ENCODE measurements at places on chromosomes 4 and X. TPM values are rescaled to one million over a fixed set of nuclear protein-coding genes. Genes with fewer than 3 reads are reported as not detected.

GRCh38 chrX:115689931-115690330 is 129.0 kb downstream of the PLS3 start:
- no peaks in the 10 kb centered on the region for H3K27me3 ChIP-seq
- H3K36me3 ChIP-seq = no peaks in the 10 kb centered on the region
- no peaks in the 10 kb centered on the region for H3K4me1 ChIP-seq
- DNase-seq = no peak
- no peak overlapping the region for H3K27ac ChIP-seq

DNA sequence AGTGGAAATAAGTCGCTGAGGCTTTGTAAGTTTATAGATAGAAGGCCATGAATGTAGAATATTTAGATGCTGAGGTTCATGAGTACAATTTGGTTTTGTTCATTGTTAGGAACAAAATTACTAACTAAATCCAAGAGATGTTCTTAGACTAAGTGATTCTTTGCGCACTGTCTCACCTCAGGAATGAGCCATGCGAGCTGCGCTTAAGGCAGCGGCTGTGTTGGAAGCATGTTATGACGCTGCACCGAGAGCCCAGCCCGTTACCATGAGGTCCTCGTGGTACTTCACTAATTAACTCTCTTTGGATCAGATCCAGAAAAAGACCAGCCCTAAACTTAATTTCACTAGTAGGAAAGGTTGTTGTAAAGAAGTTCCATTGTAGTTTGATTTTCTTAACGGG is 166.2 kb downstream of the RAPGEF2 start:
- no peaks in the 10 kb centered on the region for H3K4me1 ChIP-seq
- H3K4me3 ChIP-seq = no peak overlapping the region
- no peak for DNase-seq

DNA sequence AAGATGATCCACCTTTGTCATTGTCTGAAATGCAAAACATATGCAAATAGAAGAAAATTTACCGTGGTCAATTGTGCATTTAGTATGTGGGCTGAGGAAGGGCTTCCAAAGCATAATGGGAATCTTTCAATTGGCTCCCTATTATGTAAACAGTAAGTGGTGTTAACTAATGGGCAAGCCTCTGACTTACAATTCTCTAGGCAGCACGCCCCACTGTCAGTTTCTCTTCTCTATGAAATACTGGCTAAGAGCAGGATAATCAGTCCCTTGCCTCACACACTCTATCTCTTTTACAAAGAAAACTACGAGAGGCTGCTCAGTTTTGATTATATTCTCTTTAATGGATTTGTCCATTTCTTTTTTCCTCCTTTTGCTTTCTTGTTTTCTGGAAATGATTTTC is 1272.6 kb downstream of the PCDH19 start:
- no peaks in the 10 kb centered on the region for H3K36me3 ChIP-seq
- no peaks in the 10 kb centered on the region for H3K4me1 ChIP-seq
- H3K27ac ChIP-seq = no peak overlapping the region

GRCh38 chr4:155353923-155354540 is 22.7 kb downstream of the MAP9 start:
- H3K4me1 ChIP-seq = no peaks in the 10 kb centered on the region
- H3K27me3 ChIP-seq = no peaks in the 10 kb centered on the region
- H3K36me3 ChIP-seq = no peaks in the 10 kb centered on the region
- no peak overlapping the region for H3K4me3 ChIP-seq
- no peak for DNase-seq

- H3K36me3 ChIP-seq = no peaks in the 10 kb centered on the region
- no peaks in the 10 kb centered on the region for H3K27me3 ChIP-seq
- no peak for DNase-seq
- no peak overlapping the region for H3K4me3 ChIP-seq
- peak overlapping the region; percentile 61 for H3K27ac ChIP-seq
These were observed 41.9 kb downstream of the HADH start for GRCh38 chr4:108031427-108032083.

- H3K36me3 ChIP-seq = no peaks in the 10 kb centered on the region
- no peak for DNase-seq
- H3K27ac ChIP-seq = no peak overlapping the region
- no peaks in the 10 kb centered on the region for H3K27me3 ChIP-seq
- H3K4me3 ChIP-seq = no peak overlapping the region
These were observed 150.6 kb downstream of the POU3F4 start for GRCh38 chrX:83658731-83659130.

GRCh38 chr4:21209860-21210259 is 509.6 kb downstream of the PACRGL start:
- H3K36me3 ChIP-seq = no peaks in the 10 kb centered on the region
- no peak overlapping the region for H3K4me3 ChIP-seq
- H3K27ac ChIP-seq = no peak overlapping the region
- no peak for DNase-seq
- H3K4me1 ChIP-seq = no peaks in the 10 kb centered on the region
- no peaks in the 10 kb centered on the region for H3K27me3 ChIP-seq

GRCh38 chr4:83240379-83240875 is 44.2 kb downstream of the COQ2 start:
- H3K36me3 ChIP-seq = no peaks in the 10 kb centered on the region
- H3K4me3 ChIP-seq = no peak overlapping the region
- H3K4me1 ChIP-seq = peaks cover 24% of the 10 kb centered on the region
- H3K27me3 ChIP-seq = no peaks in the 10 kb centered on the region
- H3K27ac ChIP-seq = no peak overlapping the region

DNA sequence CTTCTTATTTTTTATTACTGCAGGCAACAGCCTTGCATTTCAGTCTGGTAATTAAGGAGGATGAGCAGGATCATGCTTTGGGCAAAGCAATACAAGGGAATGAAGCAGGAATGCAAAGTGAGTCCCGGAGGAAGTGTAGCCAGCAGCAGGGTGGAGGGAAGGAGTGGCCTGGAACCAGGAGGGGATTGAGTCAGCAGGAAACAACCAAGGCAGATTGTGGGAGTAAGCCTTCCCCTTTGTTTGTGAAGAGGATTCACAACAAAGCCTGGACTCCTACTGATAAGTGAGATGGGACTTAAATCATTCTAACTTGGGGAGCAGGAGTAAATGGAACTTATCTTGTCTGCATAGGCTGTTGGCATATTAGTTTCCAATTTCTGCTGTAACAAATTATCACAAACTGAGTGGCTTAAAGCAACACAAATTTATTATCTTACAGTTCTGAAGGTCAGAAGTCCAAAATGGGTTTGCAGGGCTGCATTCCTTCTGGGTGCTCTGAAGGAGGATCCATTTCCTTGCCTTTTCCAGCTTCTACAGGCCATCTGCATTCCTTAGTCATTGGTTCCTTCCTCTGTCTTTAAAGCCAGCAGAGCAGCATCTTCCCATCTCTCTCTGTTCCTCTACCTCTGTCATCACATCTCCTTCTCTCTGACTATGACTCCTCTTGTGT is 93.2 kb upstream of the AP1S2 start:
- no peaks in the 10 kb centered on the region for H3K27me3 ChIP-seq
- no peak overlapping the region for H3K27ac ChIP-seq
- DNase-seq = no peak

DNA sequence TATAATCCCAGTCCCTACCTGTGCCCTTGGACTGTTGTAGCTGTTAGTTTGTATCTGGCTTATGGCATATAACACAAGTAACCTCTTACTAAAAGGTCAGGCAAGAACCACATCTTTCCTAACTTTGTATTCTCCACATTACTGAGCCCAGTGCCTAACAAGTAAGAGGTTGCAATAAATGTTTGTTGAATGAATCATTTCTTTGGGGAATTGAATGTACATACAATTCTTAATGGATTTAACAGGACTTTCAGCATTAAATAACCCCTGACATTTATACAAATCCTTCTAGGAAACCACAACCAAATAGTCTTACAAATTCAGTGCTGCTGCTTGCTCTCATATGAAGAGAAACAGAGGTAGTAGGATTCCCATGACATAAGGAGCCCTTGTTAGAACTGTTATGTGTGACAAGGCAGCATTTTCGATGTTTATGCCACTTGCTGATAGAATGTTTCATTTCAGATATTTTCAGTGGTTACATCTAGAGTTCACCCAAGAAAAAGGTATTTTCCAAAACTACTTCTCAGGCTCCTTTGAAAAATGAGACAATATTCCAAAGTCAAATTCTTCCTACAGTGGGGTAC is 62.0 kb downstream of the MBNL3 start:
- no peaks in the 10 kb centered on the region for H3K4me1 ChIP-seq
- no peak overlapping the region for H3K4me3 ChIP-seq
- no peak overlapping the region for H3K27ac ChIP-seq
- no peaks in the 10 kb centered on the region for H3K27me3 ChIP-seq
- no peaks in the 10 kb centered on the region for H3K36me3 ChIP-seq

DNA sequence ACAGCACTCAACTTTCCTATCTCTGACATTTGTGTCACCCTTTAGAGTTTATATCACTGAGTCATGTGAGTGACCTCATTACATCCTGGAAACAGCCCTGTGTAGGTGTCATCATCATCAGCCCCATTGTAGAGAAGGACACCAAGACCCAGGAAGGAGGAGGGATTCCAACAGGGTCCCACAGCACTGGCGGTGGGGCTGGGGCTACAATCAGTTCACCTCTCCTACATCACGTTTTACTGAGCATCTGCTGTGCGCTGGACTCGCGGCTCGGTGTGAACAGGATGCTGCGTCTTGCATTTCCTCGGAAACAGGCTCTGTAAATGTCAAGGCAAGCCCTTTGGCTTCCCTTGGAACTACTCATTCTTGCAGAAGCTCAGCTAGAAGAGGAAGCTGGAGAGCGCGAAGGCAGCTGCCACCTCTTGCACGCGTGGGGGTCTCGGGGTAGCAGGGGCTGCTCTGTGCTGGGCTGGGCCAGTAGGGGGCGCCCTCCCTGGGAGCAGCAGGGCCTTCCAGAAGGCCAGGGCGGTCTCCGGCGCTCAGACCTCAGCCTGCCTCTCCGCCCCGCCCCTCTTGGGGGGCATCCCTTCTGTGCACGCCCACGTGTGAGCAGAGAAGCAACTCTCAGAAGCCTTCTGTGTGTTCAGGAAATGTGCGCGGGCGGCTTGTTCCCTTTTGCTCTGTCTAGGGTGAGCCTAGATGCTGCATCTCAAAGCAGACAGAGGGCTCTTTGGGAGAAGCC is 29.0 kb downstream of the REELD1 start:
- no peaks in the 10 kb centered on the region for H3K36me3 ChIP-seq
- H3K27ac ChIP-seq = no peak overlapping the region
- H3K4me3 ChIP-seq = peak overlapping the region; percentile 3
- no peaks in the 10 kb centered on the region for H3K4me1 ChIP-seq
- peak; percentile 39 for DNase-seq

DNA sequence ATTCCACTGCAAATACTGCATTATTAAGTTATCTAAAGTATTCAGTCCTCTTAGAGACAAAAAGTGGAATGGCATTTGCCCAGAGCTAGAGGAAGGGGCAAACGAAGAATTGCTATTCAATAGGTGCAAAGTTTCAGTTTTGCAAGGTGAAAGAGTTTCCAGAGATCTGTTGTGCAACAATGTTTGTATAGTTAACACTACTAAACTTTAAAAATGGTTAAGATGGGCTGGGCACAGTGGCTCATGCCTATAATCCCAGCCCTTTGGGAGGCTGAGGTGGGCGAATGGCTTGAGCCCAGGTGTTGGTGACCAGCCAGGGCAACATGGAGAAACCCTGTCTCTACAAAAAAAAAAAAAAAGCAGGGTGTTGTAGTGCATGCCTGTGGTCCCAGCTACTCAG is 102.5 kb downstream of the LUZP4 start:
- no peak for DNase-seq
- H3K27me3 ChIP-seq = no peaks in the 10 kb centered on the region
- H3K27ac ChIP-seq = no peak overlapping the region

DNA sequence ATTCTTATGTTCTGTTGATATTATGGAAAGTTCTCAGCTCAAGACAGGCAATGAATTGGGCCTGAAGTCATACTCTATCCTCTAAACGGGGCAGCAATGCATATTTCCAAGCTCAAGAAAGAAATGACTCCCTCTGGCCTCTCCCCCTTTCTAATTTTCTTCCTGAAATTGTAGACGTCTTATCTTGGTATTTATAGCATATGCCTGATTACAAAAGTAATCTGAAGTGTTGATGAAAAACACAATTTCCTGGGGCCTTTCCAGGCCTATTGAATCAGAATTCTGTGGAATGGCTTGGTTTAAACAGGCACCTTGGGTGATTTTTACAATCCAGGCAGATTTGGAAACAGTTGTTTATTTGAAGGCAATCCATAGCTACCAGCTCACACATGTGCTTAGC is 21.4 kb upstream of the PGRMC2 start:
- no peak for DNase-seq
- no peaks in the 10 kb centered on the region for H3K4me1 ChIP-seq
- H3K27me3 ChIP-seq = no peaks in the 10 kb centered on the region
- no peak overlapping the region for H3K27ac ChIP-seq

- no peak overlapping the region for H3K27ac ChIP-seq
- H3K36me3 ChIP-seq = no peaks in the 10 kb centered on the region
- peaks cover 11% of the 10 kb centered on the region for H3K4me1 ChIP-seq
- peak overlapping the region; percentile 53 for H3K4me3 ChIP-seq
- no peaks in the 10 kb centered on the region for H3K27me3 ChIP-seq
- DNase-seq = peak; percentile 13
These were observed 1.3 kb upstream of the MAMLD1 start for GRCh38 chrX:150361777-150362351.

GRCh38 chr4:142284402-142285221 is 561.5 kb downstream of the INPP4B start:
- peak overlapping the region; percentile 44 for H3K27ac ChIP-seq
- no peaks in the 10 kb centered on the region for H3K27me3 ChIP-seq
- peaks cover 15% of the 10 kb centered on the region for H3K4me1 ChIP-seq
- H3K36me3 ChIP-seq = no peaks in the 10 kb centered on the region
- DNase-seq = no peak

- H3K36me3 ChIP-seq = no peaks in the 10 kb centered on the region
- H3K4me3 ChIP-seq = no peak overlapping the region
- H3K27ac ChIP-seq = no peak overlapping the region
- no peaks in the 10 kb centered on the region for H3K27me3 ChIP-seq
- H3K4me1 ChIP-seq = no peaks in the 10 kb centered on the region
These were observed 95.2 kb downstream of the SORBS2 start for GRCh38 chr4:185716577-185717376.

DNA sequence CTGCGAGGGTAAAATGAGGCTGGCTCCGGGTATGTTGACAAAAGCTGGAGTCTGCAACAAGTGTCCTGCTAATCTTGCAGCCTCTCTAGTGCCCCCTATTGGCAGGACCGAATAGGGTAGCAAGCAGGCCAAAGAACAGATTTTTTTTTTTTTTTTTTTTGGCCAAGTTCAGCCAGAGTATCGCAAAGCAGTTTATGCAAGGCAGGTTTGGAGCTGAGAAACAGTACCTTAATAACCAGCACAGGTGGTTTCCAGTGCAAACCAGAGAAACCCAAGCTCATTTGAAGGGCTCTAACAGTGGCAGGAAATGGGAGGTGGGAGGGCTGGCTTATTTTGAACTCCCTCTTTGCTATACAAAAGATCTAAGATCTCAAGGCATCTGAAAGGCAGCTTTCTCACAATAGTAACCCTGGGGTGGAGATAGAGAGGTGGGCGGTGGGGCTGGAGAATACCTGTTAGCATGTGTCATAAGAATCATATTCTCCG is 38.2 kb upstream of the OCIAD2 start:
- peak overlapping the region; percentile 25 for H3K4me3 ChIP-seq
- H3K4me1 ChIP-seq = no peaks in the 10 kb centered on the region
- no peaks in the 10 kb centered on the region for H3K27me3 ChIP-seq
- DNase-seq = peak; percentile 73
- H3K27ac ChIP-seq = no peak overlapping the region

TLR8 gene
- 0.56 TPM for total RNA-seq

FRYL gene
- 102 TPM for total RNA-seq

ASB12 gene
- total RNA-seq = not detected

SAGE1 gene
- total RNA-seq = not detected

PNPLA4 gene
- 4.2 TPM for total RNA-seq

CYLC1 gene
- not detected for total RNA-seq

CPZ gene
- total RNA-seq = not detected

KLB gene
- total RNA-seq = not detected

MAMLD1 gene
- total RNA-seq = 9.0 TPM

LGI2 gene
- total RNA-seq = not detected

CLDN22 gene
- not detected for total RNA-seq

UGT8 gene
- total RNA-seq = not detected
